Eye (tissue), 1 donor: ENCODE measurements at places on chromosomes 7 and 10.

DNA sequence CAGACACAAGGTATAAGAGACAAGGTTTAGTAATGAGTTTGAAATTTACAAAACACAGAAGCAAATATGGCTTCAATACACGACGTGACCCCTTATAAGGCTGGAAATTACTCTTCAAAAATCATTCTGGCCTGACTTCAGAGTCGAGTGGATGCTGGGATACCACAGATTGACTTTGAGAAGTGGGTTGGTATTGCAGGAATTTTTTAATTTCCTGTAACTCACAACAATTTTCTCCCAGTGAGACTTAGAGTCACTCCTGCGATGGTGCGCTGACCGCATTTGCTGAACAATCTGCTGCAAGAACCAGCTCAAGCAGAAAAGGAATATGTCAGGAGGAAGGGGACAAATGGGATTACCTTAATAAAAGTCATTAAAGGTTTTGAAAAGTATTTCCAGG lies 132.1 kb downstream of the EMX2 start:
- peak; percentile 41 for DNase-seq

DNA sequence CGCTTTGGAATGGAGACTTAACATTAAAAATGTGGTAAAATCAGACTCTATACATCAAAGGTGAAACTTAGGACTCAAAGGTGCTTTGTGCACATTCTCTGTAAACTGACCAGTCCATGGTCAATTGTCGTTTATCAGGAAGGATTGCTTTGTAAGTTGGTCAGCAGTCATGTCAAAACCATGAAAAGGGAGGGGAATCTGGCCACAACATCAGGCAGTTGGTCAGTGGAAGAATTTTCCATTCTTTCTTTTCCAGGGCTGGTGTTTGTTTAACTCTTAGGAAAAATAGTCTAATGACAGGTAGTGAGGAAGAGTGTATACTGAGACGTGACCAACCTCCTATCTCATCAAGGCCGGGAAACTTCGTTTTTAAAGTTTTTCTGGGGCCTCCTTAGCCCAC lies 226.5 kb downstream of the ADK start:
- DNase-seq, result no peak

- peak; percentile 33 for DNase-seq
These were observed 98.7 kb upstream of the DNAJB6 start for GRCh38 chr7:157238087-157238486.

GRCh38 chr7:24967696-24968095 lies 12.3 kb downstream of the OSBPL3 start:
- no peak for DNase-seq

DNA sequence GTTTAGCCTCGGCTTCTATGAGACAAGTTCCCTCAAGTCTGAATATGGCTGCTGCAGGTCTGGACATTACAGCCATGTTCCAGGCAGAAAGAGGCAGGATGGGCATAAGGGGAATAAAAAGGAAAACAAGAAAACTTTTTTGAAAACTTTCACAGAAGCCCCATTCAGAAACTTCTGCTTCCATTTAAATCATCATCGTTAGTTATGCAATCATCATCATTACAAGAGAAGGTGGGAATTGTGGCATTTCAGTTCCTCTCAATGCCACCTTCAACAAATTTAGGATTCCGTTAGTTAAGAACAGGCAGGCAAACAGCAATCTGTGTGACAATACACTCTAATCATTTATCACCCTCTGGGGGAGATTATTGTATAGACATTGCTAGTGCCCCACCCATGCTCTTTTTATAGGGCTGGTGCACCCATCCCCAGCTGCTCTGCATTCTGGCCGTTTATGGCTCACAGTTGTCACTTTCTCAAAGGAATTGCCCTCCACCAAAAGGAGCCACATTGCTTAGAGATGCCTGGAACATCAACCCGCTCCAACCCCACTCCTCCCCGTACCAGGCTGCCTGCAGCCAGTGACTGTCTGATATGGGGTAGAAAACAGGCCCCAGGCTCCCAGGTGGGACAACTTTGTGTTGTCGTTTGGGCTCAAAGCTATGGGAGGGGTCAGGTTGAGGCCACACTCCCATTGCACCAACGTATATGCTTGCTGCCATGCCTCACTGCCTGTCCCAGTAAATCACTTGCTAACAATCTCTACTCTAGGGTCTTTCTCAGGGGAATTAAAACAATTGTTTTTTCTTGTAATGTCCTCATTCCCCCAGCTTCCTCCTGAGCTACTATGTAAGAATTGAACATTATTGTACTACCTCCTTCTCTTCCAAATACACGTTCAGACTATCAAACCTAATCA lies 24.2 kb downstream of the ITGB8 start:
- DNase-seq, result no peak

- no peak for DNase-seq
These were observed 198.7 kb downstream of the AHR start for GRCh38 chr7:17497136-17497535.

DNA sequence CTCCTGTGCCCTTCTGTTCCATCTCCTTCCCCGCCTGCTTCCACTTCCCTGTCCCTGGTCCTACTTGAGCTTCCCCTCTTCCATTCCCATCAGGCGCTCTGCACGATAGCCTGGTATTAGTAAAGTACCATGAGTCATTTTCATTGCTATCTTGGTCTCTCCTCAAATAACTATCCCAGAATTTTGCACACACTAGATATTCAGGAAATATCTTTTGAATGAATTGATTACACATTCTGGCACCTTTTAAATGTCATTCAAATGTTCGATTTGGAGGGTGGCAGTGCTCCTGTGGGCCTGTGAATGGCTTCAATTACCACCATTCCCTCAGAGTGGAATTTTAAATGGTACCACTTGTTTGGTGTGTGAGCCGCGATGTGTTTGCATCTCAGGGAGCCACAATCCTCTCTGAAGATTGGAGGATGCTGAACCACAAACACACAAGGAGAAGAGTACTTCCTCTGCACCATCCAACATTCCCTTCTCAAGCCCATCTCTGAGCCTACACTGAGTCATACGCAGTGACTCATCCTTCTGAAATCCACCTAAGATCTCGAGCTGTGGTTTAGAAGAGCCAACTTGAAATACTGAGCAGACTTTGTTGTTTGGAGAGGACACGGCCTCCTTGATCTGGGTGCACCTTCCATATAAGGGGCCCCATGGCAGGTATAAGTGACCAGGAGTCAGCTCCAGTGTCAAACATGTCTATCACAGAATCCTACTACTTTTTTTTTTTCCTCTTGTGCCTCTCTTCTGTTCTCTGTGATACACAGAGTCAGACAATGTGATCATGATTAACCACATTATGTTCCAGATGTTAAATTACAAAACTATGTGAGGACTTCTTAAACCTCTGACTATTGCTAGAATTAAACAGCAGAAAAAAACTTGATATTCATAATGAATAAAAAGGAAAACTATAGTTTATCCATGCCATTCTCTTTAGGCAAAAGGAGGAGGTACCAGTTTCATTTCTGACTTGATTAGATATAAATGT lies 81.9 kb downstream of the BMPER start:
- peak; percentile 28 for DNase-seq

GRCh38 chr7:19930051-19930450 lies 156.6 kb upstream of the TMEM196 start:
- DNase-seq, result no peak

DNA sequence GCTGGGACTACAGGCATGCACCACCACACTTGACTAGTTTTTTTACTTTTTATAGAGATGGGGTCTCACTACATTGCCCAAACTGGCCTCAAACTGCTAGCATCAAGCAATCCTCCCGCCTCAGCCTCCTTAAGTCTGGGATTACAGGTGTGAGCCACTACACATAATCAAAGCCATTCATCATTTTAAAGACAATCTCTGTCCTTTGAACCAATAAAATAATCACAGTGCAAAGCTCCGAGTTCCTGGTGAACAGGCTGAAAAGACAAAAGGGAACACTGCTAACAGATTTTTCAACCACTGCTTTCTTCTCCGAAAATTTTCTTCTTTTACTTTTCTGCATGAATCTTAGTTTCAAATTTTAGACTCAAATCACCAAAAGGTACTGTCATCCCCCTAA lies 58.5 kb downstream of the PARD3 start:
- no peak for DNase-seq

DNA sequence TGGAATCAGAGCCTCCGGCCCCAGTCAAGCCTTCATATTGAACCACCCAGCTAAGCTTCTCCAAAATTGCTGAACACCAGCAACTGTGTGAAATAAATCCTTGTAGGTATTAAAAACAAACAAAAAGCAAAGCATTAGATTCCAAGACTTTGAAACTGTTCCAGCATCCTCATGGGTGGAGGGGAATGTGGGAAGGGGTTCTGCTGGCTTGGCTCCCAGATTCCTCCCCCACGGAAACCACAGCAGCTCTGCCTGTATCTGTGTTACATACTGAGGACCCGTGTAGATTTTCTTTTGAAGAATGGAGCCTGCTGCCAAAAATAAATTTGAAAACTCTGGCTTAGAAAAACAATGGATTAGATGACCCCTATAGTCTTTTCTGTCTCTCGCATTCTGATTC lies 20.0 kb downstream of the AKR1B1 start:
- peak; percentile 20 for DNase-seq
